Stimulated activated naive B cell treated with anti-CD40 and anti-IgM and Interleukin-4, amounts not matched to agents 10 μg/mL and 1 μg/mL and 100 μg/mL, for 72 hours (primary cell): ENCODE measurements at places on chromosomes 5 and 9.

- no peak for DNase-seq
Measured at GRCh38 chr5:16733331-16734006, 116.7 kb upstream of the RETREG1 start.

GRCh38 chr5:96294884-96295202 is 138.2 kb downstream of the PCSK1 start:
- DNase-seq = no peak

GRCh38 chr9:129221233-129221632 is 43.2 kb upstream of the IER5L start:
- no peak for DNase-seq

DNA sequence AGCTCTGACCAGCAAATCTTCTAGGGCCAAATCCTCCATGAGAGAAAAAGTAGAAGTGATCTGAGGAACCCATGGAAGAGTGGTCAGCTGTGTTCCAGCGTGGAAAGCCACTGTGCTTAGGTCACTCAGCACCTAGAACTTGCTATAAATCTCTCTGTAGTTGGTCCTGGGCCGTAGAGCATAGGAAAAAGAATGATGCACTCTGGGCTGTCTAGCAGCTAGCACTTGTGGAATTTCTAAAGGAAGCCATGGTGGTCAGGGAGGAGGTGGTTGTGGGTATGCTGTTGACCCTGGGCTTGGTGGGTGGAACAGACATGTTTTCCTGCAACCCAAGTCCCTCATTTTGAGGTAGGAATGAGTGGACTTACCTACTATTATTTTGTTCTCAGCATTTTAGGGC is 48.1 kb downstream of the GGTA1 start:
- DNase-seq = no peak

DNA sequence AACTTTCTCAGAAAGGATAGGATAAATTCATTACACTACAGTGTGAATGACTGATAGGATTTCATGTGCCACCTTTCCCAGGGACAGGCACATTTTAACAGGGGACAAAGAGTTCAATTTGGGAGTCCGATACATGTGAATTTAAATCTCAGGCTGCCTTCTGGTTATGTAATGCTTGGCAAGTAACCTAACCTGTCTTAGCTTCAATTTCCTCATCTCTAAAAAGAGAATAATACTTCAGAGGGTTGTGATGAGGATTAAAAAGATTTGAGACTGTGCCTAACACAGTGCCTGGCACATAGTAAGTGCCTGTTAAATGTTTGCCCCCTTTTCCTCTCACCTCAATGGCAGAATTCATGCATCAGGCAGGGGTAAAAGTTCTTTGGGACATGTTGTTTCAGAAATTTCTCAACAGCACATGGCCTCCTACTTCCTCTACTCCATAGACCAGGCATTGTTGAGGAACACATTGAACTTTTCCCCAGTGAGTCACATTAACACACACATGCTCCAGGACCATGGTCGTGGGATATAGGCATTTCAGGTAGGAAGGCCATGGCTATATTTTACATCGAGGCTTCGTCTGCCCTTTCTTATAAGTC is 94.6 kb upstream of the EGFLAM start:
- no peak for DNase-seq

DNA sequence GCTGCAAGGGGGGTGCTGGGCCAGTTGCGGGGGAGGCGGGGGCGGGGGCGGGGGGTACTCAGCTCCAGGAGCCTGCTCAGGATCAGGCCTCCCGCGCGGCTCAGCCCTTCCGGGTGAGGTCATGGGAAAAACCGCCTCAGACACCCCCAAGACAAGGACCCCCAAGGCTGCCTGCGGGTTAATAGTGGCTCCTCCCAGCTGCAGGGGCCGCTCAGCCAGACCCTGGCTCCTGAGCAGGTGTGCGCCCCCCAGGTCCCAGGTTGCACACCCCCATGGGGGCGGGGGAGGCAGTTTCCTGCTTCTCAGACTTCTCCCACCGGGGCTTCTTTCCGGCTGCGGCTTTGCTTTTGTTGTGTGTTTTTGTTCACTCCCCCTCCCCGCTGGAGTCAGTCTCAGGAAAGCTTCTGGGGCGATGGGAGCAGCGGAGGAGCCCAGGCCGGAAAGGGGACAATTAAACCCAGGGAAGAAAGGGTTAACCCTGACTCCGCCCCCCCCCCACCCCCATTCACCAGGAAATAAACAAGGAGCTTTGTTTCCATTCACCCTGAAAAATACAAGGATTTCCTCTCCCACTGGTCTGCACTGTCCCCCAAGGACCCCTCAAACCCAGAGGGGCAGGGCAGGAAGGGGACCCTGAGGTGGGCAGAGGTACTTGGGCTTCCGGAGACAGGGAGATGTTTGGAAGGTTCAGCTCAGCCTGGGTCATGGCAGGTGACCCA is 42.3 kb upstream of the NOTCH1 start:
- DNase-seq = no peak

GRCh38 chr9:15543047-15543813 is 9.6 kb upstream of the CCDC171 start:
- no peak for DNase-seq

GRCh38 chr9:131668439-131669268 is 71.2 kb downstream of the RAPGEF1 start:
- peak; percentile 77 for DNase-seq

- DNase-seq = no peak
Measured at GRCh38 chr9:124797343-124798103, 20.6 kb downstream of the OLFML2A start.

DNA sequence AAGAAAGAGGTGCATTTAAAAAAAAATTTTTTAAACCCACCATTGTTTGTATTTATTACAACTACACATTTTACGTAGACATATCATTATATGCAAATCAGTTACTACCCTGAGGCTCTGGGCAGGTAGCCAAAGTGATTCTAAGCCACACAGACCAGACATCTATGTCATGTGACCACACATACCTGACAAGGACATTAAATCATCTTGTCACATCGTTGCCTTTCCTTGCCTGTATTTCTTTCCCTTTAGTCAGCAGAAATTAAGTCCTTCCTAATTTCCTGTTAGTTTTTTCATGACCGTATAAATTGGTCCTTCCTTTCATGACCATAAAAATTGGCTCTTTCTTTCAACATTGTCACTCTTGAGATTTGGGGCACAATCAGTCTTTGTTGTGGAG is 134.2 kb upstream of the MARCHF11 start:
- no peak for DNase-seq

DNA sequence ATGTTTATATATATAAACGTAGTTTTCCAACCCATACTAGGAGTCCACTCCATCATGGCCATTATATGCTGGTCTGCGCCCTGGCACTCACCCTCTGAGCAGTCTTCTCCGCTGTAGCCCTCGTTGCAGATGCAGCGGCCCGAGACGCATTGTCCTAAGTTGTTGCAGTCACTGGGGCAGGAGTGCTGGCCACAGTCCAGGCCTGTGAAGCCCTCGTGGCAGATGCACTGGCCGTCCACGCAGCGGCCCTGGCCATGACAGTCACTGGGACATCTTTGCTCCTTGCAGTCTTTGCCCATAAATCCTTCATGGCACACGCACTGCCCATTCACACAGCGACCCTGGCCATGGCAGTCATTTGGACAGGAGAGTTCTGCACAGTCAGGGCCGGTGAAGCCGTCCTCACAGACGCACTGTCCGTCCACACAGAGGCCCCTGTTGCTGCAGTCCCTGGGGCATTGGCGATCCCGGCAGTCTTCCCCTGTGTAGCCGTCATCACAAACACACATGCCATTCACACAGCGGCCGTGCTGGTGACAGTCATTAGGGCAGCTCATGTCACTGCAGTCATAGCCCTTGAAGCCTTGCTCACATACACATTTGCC is 32.1 kb downstream of the TNC start:
- DNase-seq = no peak

GRCh38 chr5:175243441-175243840 is 200.5 kb downstream of the DRD1 start:
- no peak for DNase-seq

GRCh38 chr9:26833792-26834191 is 58.8 kb downstream of the CAAP1 start:
- no peak for DNase-seq

- peak; percentile 2 for DNase-seq
Measured at GRCh38 chr5:67807439-67807888, 408.1 kb upstream of the PIK3R1 start.

GRCh38 chr9:131624636-131625507 is 79.5 kb downstream of the PRRT1B start:
- DNase-seq = no peak

- DNase-seq = no peak
Measured at GRCh38 chr5:151002681-151003502, 17.5 kb upstream of the GPX3 start.

DNA sequence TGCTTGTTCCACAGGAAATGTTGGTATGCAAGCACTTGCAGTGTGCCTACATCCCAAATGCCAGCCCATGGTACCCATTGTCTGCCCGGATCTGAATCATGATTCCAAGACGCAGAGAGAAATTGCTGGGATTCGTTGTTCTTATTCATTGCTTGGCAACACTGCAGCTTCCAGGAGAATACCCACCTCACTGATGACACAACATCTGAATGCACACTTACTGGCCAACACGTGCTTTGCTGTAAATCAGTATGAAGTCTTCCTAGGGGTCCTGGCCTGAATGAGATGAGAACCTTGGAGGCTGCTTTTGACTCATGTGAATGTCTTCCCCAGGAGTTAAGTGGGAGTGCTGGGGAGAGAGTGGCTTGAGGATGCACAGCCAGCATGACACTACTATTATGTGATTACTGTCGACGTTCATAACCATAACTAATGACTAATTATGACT is 11.6 kb downstream of the SRD5A1 start:
- no peak for DNase-seq

- DNase-seq = no peak
Measured at GRCh38 chr9:129399634-129399990, 221.3 kb downstream of the C9orf50 start.

- DNase-seq = no peak
Measured at GRCh38 chr5:35205186-35205585, 25.1 kb downstream of the PRLR start.

- DNase-seq = no peak
Measured at GRCh38 chr5:118095115-118095514, 893.2 kb downstream of the DTWD2 start.

GRCh38 chr9:131296460-131296859 is 6.9 kb downstream of the PLPP7 start:
- DNase-seq = no peak

GRCh38 chr9:121518634-121519033 is 19.0 kb upstream of the GGTA1 start:
- DNase-seq = no peak

GRCh38 chr5:142816531-142817430 is 46.6 kb downstream of the ARHGAP26 start:
- no peak for DNase-seq

- DNase-seq = no peak
Measured at GRCh38 chr5:151146061-151146460, 11.5 kb downstream of the ANXA6 start.

DNA sequence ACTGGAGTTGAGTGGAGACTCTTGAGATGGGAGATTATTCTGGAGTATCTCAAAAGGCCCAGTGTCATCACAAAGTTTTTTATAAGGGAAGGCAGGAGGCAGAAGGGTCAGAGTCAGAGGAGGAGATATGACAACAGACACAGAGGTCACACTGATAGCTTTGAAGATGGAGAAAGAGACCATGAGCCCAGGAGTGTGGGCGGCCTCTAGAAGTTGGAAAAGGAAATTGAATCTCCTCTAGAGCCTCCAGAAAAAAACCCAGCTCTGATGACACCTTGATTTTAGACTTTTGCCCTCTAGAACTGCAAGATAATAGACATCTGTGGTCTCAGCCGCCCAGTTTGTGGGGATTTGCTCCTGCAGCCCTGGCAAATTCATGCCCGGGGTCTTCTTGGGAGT is 64.8 kb upstream of the SPTLC1 start:
- no peak for DNase-seq

- no peak for DNase-seq
Measured at GRCh38 chr5:100877274-100877673, 25.8 kb downstream of the ST8SIA4 start.

DNA sequence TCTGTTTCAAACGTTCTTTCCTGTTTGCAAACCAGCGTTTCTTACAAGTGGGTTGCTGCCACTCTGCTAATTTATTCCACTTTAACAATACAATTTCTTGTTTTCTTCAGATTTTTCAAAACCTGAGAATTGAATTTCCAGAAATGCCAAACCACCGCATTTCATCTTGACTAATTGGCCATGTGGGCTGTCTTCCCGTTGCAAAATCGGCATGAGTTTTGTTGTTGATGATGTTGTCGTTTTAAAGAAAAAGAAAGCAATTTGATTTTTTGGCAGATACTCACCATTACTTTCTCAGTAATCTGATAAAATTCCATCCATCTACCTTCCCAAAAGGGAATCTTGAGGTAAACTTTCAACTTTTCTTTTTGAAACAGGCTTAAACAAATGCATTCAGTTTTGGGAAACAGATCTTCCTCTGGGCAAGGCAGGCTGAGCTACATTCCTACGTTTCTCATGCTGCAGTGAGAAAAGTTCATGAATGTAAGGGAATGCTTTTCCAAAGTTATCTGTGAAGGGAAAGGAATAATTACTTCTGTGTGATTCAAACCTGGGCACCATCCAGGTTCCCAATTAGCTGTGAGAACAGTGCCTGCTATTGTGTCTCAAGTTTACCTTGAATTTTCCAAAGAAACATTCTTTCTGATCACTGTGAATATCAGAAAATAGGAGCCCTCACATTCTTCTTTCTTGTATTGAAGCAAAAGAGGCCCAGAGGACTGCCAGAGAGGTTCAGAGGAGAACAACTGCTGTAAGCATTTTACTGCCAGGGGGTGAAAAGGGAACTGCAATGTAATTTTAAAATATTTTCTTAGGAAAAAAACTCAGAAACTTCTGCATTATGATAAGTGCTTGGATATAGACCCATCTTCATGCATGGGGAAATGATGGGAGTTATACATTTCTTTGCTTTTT is 100.7 kb upstream of the TUT7 start:
- no peak for DNase-seq

- no peak for DNase-seq
Measured at GRCh38 chr9:117466111-117466510, 51.3 kb upstream of the ASTN2 start.

- no peak for DNase-seq
Measured at GRCh38 chr9:100489836-100490235, 16.9 kb downstream of the TMEFF1 start.

DNA sequence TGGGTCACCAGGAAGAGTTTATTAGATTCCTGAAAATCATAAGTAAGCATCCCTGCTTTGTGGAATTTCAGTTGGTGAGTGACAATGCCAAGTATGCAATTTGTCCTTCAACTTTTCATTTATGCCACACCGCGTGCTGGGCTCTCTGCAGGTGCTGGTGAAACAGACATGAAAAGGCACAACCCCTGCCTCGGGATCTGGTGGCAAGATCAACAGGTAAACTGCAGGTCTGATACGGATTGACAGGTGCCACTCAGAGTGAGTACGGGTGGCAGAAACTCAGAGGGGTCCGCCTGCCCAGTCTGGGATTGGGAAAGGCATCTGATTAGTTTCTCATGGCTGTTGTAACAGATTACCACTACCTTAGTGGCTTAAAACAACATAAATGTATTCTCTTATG is 40.5 kb downstream of the BOD1 start:
- DNase-seq = no peak

GRCh38 chr5:111225926-111226325 is 1.7 kb downstream of the CAMK4 start:
- DNase-seq = no peak
